ENCODE measurements at places on chromosomes 2 and 18.

DNA sequence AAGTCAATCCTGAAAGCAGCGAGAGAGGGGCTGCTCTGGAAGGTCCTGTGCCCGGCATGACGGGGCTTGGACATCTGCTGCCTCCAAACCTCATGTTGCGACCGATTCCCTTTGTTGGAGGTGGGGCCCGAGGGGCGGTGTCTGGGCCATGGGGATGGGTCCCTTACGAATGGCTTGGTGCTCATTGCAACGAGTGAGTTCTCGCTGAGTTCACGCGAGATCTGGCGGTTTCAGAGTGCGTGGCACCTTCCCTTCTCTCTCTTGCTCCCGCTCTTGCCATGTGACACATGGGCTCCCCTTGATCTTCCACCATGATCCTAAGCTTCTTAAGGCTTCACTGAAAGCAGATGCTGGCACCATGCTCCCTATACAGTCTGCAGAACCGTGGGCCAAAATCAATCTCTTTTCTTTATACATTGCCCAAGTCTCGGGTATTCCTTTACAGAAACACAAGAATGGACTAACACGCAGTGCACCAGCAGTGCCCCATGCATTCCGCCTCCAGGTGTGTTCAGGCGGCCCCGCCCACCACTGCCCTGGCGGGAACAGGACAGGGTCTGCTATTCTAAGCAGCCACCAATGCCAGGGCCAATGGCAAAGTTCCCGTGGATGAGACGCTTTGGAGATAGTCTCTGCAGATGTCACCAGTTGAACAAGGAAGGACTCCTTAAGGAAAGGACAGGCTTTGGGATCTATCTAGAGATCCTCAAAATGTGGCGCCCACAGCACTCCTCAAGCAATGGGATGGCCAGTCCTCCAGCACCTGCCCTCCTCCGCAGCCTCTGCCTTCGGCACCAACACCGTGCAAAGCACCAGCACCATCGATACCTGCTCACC lies 63.4 kb downstream of the ZNF516 start:
- H3K36me3 ChIP-seq, result peaks cover 2% of the 10 kb centered on the region
- peaks cover 39% of the 10 kb centered on the region for H3K27me3 ChIP-seq
- no peaks in the 10 kb centered on the region for H3K4me1 ChIP-seq
- no peak for DNase-seq
- H3K27ac ChIP-seq, result no peak overlapping the region

- H3K4me3 ChIP-seq, result no peak overlapping the region
- no peak for DNase-seq
- H3K27me3 ChIP-seq, result no peaks in the 10 kb centered on the region
- H3K27ac ChIP-seq, result no peak overlapping the region
- H3K4me1 ChIP-seq, result no peaks in the 10 kb centered on the region
These were observed 51.4 kb downstream of the SLC8A1 start for GRCh38 chr2:40400336-40400953.

DNA sequence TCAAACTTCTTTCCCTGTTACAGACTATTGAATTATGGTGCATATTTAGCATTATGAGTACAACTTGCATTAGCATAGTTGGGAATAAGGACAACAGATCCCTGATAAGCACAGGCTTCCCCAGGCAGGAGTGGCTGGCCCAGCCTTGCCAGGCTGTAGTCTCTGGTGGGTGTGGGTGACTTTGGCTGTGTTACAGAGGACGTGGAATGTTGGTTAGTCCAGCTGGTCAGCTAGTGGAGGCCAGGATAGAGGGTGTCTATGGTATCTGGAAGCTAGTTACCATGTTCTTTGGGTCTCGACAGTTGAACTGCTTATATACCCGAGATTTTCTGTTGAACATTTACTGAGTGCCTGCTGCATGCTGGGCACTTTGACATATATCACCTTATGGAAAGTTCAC lies 4.7 kb downstream of the SH3RF3 start:
- DNase-seq, result no peak
- peaks cover 6% of the 10 kb centered on the region for H3K4me1 ChIP-seq
- H3K27me3 ChIP-seq, result peaks cover 88% of the 10 kb centered on the region
- H3K36me3 ChIP-seq, result peaks cover 5% of the 10 kb centered on the region
- no peak overlapping the region for H3K4me3 ChIP-seq

- no peak overlapping the region for H3K27ac ChIP-seq
- H3K4me3 ChIP-seq, result no peak overlapping the region
- peaks cover 8% of the 10 kb centered on the region for H3K36me3 ChIP-seq
These were observed 7.2 kb downstream of the HDLBP start for GRCh38 chr2:241308267-241308666.

- no peak overlapping the region for H3K4me3 ChIP-seq
- no peaks in the 10 kb centered on the region for H3K4me1 ChIP-seq
- no peaks in the 10 kb centered on the region for H3K36me3 ChIP-seq
- H3K27me3 ChIP-seq, result no peaks in the 10 kb centered on the region
- no peak for DNase-seq
These were observed 660.7 kb upstream of the CNTNAP5 start for GRCh38 chr2:123364243-123364896.

DNA sequence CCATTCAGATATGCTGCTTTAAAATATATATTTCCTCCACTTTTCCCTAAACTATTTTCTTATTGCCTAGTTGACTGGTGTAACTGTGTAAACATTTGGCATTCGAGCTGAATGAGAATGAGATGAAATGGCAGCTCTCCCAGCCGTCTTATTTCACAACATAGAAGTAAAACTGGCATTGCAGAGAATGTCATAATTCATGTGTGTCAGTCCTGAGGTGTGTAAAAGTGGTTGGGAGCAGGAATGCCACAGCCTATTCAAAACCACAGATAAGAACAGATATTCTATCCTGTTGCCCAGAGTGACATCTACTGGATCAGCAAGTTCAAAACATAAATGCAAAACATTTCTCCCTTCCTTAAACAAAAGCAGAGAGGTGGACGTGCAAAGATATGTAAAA lies 565.5 kb upstream of the CHAC2 start:
- no peaks in the 10 kb centered on the region for H3K4me1 ChIP-seq
- H3K27me3 ChIP-seq, result no peaks in the 10 kb centered on the region
- no peak overlapping the region for H3K27ac ChIP-seq
- no peak overlapping the region for H3K4me3 ChIP-seq

DNA sequence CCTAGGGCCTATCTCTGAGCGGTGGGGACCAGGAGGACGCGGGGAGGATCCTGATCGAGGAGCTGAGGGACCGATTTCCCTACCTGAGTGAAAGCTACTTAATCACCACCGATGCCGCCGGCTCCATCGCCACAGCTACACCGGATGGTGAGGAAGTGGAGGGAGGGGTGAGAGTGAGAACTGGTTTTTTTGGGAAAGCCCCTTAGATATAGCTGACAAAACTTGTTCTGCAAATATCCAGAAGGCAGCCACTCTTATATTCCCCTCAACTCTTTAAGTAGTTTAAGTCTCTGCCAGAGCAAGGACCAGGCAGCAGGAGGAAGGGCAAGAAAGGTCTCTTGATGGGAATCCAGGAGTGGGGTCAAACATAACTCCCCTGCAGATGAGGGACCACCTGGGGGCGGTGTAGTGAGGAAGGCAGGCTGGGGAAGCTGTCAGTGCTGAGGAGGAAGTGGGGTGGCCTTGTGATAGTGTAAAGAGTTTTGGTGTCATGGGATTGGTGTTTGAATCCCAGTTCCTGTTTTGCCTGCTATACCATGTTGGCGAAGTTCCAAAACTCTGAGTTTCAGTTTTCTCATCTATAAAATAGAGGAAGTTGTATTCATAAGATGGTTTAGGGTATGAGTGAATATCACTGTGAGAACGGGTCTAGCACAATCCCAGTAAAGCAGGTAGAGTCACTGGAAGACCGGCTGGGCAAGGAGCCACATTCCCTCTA lies 3.4 kb downstream of the NAGK start:
- peaks cover 66% of the 10 kb centered on the region for H3K4me1 ChIP-seq
- H3K36me3 ChIP-seq, result peaks cover 36% of the 10 kb centered on the region
- peak overlapping the region; percentile 55 for H3K4me3 ChIP-seq
- no peak for DNase-seq
- H3K27ac ChIP-seq, result peak overlapping the region; percentile 92

GRCh38 chr2:53018825-53019425 lies 748.7 kb upstream of the CHAC2 start:
- no peak overlapping the region for H3K4me3 ChIP-seq
- no peak for DNase-seq
- H3K27ac ChIP-seq, result no peak overlapping the region

DNA sequence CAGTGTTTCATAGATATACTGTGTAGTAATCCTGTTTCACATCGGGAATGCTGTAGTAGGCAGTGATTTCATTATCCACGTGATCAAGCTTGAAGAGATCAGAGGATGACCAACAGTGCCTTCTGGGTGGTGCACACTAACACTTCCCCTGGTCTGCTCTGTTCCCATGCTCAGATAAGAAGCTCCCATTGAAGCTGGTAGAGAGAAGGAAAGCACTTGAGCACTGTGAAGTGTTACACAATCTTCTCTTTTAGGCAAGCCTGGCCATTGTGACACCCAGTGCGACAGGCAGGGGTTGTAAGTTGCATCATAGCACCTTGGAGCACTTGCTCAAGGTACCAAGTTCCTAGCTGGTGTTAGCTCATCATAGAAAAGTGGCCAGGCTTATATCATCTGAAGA lies 30.6 kb upstream of the GPD2 start:
- H3K4me3 ChIP-seq, result no peak overlapping the region
- no peak for DNase-seq
- H3K27ac ChIP-seq, result no peak overlapping the region
- H3K4me1 ChIP-seq, result peaks cover 8% of the 10 kb centered on the region

DNA sequence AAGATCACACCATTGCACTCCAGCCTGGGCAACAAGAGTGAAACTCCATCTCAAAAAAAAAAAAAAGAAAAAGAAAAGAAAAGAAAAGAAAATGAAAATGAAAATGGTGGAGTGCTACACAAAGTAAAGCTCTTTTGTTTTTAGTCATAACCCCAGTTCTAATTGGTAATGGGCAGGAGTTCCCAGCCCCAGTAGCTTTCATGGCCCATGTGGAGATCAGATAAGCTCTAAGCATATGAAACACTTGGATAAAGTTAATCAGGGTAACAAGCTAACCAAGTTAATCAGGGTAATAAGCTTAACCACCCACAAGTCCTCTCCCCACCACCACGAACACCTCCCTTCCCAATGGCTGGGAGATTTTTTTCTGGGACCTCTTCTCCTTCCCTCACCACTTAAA lies 240.8 kb downstream of the BCL11A start:
- no peak overlapping the region for H3K27ac ChIP-seq
- H3K36me3 ChIP-seq, result peaks cover 3% of the 10 kb centered on the region
- H3K27me3 ChIP-seq, result peaks cover 10% of the 10 kb centered on the region
- H3K4me3 ChIP-seq, result no peak overlapping the region
- DNase-seq, result no peak

DNA sequence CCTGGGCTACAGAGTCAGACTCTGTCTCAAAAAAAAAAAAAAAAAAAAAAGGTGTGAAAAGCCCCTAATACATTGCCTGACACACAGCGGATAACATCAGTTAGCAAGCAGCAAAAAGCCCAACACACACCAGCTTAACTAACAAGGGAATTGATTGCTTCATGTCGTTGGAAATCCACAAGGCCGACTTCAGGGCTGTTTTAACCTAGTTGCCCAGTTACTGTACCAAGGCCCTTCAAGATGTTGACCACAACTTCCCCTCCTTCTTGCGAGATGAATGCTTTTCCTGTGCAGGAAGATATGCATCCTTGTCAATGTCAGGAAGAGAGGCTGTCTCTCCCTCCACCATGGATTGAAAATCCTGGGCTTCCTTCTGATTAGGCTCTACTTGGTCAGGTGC lies 202.9 kb downstream of the MIB1 start:
- no peak for DNase-seq
- H3K27me3 ChIP-seq, result peaks cover 42% of the 10 kb centered on the region
- H3K36me3 ChIP-seq, result no peaks in the 10 kb centered on the region
- H3K27ac ChIP-seq, result no peak overlapping the region
- H3K4me3 ChIP-seq, result no peak overlapping the region

DNA sequence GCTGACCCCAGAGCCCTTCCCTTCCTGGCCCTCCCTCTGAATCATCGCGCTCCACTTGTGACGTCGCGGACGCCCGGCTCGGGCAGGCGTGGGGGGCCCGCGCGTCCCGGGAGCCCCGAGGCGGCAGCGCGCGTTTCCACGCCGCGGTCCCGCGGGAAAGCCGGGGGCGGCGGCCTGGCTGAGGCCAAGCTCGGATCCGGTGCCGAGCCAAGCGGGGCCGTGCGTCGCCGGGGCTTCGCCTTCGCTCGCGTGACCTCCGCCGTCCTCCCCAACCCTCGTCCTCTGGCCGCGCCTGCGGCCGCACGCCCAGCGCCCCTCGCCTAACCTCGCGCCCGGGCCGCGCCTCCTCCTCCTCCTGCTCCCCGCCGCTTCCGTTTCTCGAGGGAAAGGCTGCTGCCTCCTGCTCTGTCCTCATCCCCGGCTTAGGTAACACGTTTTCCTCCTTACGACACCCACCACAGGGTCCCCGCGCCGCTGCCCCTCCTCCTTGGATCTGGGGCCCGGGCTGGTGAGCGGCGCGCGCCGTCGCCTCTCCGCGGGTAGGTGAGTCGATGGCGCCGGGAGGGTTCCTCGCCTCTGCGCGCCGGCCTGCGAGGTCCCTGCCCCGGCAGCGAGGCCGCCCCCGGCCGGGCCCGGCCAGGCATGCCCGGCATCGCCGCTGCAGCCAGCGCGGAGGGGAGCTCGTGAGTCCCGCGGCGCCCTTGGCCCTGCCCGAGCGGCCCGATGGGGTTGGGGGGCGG lies at the start of gene INPP1:
Gene INPP1 (plus strand): TSS at position 54 of the 740 bp plus-strand sequence. CDS start 16,514 bp downstream, outside the sequence.
- peak within 1 kb of the TSS; percentile 85 for H3K27ac ChIP-seq
- no peak for DNase-seq
- peaks cover 12% of the 10 kb centered on the region for H3K4me1 ChIP-seq
- peak within 1 kb of the TSS; percentile 83 for H3K4me3 ChIP-seq
- H3K36me3 ChIP-seq, result peaks cover 2% of the 10 kb centered on the region
- H3K27me3 ChIP-seq, result no peaks in the 10 kb centered on the region

DNA sequence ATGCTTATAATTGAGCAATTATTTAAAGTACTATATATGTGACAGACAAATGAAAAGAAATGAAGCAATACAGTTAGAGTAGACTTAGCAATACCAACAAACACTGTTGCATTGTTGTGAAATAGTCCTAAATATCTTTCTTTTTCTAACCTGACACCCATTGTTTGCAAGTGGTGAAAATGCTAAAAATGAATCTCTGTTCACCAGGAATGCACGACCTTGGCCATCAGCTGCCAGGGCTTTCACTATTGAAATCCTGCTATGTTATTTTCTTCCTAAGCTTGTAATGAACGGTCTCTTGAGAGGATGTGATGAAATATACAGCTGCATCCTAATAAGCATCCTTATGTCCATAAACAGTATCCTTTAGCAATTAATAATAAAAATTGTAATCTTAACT lies 136.2 kb upstream of the MGAT5 start:
- H3K27ac ChIP-seq, result no peak overlapping the region
- H3K36me3 ChIP-seq, result peaks cover 4% of the 10 kb centered on the region
- peaks cover 33% of the 10 kb centered on the region for H3K4me1 ChIP-seq
- no peak overlapping the region for H3K4me3 ChIP-seq
- no peak for DNase-seq

DNA sequence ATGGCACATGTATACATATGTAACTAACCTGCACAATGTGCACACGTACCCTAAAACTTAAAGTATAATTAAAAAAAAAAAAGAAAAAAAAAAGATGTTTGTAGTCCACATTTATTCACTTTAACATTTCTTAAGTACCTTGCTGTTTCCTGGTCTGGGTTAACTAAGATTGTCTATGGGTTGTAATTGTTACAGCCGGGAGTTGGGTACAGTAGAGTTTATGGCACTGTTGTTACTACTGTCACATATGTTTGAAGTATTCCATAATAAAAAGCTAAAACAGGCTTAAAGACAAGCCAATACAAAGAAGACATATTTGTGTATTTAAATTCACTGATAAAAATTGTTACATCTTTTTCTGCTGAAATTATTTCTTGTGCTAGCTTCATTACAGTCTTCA lies 36.2 kb downstream of the GCC2 start:
- H3K27me3 ChIP-seq, result no peaks in the 10 kb centered on the region
- DNase-seq, result no peak
- H3K36me3 ChIP-seq, result peaks cover 68% of the 10 kb centered on the region

GRCh38 chr18:43396266-43396665 lies 119.0 kb upstream of the SYT4 start:
- H3K4me1 ChIP-seq, result no peaks in the 10 kb centered on the region
- no peaks in the 10 kb centered on the region for H3K27me3 ChIP-seq
- H3K36me3 ChIP-seq, result no peaks in the 10 kb centered on the region
- H3K27ac ChIP-seq, result no peak overlapping the region
